ENCODE measurements at places on chromosomes 12 and 14.

- no peak for DNase-seq
Observed at GRCh38 chr12:6442836-6443235, 1.9 kb upstream of the CD27 start.

DNA sequence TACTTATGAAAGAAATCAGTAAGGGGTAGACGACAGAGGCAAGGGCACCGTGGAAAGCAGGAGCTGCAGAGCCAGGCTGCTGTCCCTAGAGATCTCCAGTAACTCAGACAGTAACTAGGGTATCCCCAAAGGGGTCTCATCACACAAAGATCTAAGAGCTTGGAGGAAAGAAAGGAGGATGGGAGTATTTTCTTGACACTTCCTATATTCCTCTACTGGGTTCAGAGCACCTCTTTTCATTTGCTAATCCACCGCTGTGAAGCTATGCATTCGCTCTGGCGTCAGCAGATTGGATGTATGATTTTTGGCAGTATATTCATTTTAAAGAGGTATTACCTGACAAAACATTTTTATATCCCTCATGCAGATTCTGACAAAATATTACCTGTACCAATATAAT, 12.6 kb downstream of the USP44 start:
- DNase-seq: no peak

- no peak for DNase-seq
Observed at GRCh38 chr12:115623764-115624334, 653.6 kb downstream of the MED13L start.

- no peak for DNase-seq
Observed at GRCh38 chr12:32005496-32006125, 46.4 kb downstream of the RESF1 start.

DNA sequence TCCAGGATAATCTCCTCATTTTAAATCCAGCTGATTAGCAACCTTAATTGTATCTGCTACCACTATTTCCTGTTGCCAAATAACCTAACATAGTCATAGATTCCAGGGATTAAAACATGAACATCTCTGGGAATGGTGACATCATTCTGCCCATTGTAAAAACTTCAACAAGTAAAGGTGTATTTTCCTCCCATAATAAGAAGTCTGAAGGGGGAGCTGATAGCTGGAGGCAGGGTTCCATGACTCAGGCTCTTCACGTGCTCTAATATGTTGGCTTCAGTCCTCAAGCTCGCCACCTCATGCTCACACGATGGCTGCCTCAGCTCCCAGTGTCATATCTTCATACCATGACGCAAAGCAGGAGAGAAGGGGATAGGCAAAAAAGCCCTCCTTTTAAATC, 172.0 kb upstream of the VASH1 start:
- DNase-seq: no peak

- no peak for DNase-seq
Observed at GRCh38 chr12:2890001-2890387, 697 bp upstream of the TULP3 start.

DNA sequence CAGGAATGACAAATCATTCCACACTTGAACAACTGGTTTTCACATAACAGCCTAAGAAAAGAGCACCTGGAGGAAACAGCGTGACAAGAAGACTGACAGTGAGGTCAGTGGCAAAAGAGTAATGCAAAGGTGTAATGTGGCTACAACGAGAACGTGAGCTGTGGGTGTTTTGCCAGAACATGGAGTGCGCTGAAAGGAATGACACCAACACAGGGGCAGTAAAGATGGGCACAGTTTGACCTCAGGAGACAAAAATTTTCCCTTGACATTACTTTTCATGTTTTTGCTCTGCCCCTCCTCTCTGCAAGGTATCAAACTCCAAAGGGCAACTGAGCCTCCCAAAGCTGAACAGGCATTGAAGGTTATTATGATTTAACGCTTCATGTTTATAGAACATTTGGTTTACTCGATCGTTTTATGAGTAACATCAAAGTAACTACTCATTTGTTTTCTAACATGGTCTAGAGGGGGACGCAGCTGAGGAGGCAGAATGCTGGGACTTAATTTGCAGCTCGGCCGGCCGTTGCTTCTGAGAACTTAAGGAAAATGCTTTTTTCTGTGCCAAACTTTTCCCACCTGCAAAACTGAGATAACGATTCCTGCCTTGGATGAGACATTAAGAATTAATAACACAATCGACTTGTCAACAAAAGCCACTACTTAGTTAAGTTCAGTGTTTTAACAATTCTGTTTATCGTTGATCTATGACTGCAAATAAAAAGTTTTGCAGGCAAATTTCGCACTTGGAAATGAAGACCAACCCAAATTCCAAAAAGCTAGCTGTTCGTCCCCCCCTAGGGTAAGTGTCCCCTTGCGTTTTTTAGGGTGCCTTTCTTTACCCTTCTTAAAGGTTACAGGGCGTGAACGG, 954 bp downstream of the HAUS4 start:
- no peak for DNase-seq

GRCh38 chr12:6699989-6700645, 498 bp downstream of the PIANP start:
- no peak for DNase-seq

All from globus pallidus (tissue), 1 donor.